Activated T-helper 1 cell treated with Interleukin-2 at 50 U/mL for 16 hours (primary cell): ENCODE measurements at places on chromosomes 6 and 20.

- no peak for DNase-seq
These were observed at the start of gene RBM24 for GRCh38 chr6:17281100-17281496. TSS of gene RBM24 (plus strand) at chr6:17281361. CDS start at chr6:17281582, 221 bp downstream.

DNA sequence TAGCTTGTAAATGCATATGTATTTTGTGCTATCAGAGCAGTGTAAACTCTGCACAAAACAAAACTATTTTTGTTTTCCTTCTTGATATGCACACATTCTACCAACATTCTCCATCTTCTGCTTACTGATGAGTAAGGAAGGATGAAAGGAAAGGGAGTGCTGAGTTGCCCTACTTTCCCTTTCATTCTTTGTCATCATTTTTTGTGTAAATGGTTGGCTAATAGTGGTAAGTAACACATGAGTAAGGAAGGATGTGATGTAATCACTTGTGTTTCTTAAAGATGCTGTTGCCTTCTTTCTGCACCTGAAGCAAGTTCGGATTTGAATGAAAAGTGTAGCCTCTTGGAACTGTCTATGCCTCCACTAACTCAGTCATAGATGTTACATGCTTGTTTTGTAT lies 4.6 kb upstream of the REV3L start:
- DNase-seq = no peak

DNA sequence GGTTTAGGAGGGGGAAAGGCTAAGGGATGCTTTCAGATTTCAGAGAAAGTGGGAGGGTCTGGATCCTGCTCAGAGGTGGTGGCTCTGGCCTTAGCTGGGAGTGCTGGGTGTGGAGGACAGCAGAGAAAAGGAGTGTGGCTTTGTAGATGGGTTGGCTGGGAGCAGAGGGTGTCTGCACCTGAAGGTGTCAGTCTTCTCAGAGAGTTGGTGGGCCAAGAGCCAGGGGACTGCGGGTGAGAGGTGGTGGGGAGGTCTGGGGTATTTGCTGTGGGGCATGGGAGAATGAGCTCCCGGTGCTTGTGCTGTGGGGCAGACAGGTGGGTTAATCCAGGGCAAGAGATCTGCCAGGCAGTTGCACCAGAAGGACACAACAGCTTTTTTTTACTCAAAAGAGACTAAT lies 67.4 kb downstream of the TOX2 start:
- DNase-seq = no peak

DNA sequence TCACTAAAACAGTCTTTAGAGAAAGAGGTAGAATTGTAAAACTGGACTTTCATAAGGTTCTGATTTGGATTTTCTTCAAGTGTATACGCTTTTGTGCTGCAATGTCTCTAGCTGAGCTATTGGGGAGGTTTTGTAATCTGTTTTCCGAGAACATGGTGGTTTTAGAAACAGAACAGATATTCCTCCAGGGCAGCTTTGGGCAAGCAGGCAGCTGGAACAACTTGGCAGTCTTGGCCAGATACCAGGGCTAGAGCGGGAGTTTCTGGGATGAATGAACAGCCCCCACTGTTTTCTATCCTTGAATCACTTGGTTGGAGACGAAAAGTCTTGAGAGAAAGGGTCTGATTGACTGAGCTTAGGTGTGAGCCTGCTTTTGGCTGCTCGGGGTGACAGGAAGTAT lies 17.1 kb upstream of the ARMC2 start:
- DNase-seq = no peak

- no peak for DNase-seq
These were observed 60.0 kb downstream of the TOX2 start for GRCh38 chr20:43974695-43975094.

DNA sequence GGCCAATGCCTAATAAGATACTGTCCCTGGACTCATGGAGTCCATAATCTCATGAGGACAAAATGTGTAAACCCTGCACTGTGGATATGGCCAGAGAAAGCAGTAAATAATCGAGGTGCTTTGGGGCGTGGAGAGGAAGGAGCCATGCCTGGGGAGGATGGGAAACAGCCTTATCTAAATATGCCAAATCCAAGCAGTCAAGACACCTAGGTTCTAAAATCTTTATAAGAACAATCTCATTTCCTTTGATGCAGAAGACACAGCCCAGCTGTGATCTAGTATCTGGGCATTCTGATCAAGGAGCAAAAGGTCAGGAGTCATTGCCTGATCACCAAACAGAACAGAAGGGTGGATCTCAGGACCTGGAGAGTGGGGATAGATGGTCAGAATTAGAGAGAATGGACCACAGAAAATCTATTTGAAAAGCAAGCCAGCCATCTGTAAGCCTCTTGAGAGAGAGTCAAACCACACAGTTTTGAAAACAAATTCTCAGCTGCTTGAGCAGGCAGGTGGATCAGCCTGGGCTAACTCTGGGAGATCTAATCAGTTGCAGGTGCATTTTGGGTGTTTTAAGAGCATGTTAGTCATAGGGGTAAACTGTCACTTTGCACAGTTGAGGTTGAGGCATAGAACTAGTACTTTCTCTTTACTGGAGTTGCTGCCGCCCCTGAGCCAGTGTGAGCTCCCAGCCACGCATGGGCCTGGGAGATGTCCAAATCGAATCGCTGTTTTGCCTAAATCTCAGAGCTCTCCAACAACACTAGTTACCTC lies 130.8 kb upstream of the TNFAIP3 start:
- no peak for DNase-seq

GRCh38 chr6:130675072-130675471 lies 152.1 kb upstream of the SMLR1 start:
- no peak for DNase-seq

- no peak for DNase-seq
These were observed 1111.4 kb upstream of the CITED2 start for GRCh38 chr6:140485740-140486449.

DNA sequence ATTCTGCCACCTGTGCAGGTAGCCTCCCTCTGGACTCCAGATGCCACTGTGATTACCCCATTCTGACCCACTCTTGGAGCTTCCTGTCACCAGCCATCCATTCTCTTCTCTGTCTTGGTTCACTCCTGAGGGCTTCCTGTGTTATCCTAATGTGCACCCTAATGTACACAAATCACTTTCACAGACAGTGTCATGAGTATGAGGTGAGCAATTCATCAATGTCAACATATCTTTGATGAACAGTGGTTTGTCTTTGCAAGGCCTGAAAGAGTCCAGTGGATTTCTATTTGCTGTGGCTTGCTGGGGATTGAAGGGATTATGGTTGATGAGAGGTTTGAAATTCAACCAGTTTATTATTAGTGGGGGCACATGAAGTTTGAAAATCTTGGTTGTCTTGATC lies 63.8 kb upstream of the EEF1E1 start:
- no peak for DNase-seq

DNA sequence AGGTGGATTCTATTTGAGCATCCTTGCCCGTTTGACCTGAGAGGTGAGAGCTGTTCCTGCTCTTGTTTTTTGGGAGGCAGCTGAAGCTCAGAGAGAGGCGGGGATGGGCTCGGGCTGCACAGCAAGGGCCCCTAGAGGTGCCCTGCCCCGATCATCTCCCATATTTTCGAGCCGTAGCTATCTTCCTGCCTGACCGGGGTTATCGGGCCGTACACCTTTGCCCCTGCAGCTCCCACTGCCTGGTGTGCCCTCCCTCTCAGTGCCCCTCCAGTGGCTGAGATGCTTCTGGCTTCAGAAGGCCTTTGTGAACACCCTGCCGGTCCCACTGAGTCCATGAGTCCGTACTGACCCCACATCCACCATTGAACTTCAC lies 6.7 kb downstream of the SRC start:
- DNase-seq = no peak

GRCh38 chr20:33352258-33353012 lies 48.9 kb downstream of the CDK5RAP1 start:
- no peak for DNase-seq

DNA sequence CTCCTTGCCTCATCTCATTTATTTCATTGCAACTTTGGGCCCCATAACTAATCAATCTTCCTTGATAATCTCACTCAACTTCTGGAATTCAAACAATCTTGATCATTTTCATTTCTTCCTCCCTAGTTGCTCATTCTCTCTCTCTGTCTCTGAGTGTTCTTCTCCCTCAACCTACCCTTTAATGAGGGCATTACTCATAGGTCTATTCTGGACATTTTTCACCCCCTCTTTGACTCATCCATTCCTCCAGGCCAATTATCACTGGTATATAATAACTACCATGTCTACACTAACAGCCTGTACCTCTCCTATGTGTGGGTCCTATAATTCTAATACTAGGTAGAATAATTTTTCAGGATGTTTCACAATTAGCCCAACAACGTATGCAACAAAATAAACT lies 78.8 kb downstream of the COL21A1 start:
- no peak for DNase-seq

DNA sequence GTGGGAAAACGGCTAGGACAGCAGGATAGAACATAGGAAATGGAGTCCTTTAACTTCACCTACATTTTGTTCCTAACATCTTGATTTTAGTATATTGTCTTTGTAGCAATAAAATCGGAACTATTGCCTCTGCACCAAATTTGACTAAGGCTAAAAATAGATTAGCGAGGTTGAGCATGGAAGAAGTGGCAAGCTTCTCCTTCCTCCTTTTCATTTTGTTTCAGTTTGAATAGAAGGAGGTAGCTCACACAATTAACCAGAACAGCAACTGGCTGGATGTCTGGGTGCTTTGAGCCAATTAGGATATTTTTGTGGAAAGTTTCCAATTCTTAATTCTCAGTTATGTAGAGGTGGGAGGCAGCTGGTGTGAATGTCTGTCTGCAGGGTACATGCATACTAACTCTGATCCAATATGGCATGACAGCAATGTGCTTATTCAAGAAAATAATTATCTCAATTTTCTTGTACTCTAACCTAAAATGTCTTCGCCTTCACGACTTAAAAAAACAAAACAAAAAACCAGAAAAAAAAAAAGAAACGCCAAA lies 3.1 kb upstream of the HECA start:
- no peak for DNase-seq

GRCh38 chr6:127077886-127078285 lies 40.6 kb upstream of the RSPO3 start:
- no peak for DNase-seq

DNA sequence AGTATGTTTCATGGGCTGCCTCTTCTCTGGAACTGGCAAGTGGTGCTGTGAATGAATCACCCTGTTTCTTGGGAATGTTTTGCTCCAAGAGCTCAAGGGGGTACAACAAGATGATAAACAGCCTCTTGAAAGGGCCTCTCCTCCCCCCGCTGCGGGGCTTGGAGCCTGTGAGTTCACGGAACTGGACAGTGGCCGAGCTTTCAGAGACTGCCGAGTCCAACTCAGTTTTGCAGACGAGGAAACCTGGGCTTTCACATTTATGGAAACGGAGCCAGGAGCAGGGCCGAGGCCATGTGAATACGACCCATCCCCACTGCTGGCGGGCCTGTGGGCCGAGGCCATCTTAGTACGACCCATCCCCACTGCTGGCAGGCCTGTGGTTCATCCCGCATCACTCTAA lies 18.2 kb upstream of the SRC start:
- DNase-seq = no peak

DNA sequence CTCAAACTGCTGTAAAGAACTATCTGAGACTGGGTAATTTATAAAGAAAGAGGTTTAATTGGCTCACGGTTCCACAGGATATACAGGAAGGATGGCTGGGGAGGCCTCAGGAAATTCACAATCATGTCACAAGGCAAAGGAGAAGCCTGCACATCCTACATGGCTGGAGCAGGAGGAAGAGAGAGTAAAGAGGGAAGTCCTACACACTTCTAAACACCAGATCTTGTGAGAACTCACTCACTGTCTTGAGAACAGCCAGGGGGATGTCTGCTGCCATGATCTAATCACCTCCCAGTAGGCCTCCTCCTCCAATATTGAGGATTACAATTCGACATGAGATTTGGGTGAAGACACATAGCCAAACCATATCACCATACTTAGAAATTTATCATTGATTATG lies 1307.0 kb upstream of the GJE1 start:
- no peak for DNase-seq

DNA sequence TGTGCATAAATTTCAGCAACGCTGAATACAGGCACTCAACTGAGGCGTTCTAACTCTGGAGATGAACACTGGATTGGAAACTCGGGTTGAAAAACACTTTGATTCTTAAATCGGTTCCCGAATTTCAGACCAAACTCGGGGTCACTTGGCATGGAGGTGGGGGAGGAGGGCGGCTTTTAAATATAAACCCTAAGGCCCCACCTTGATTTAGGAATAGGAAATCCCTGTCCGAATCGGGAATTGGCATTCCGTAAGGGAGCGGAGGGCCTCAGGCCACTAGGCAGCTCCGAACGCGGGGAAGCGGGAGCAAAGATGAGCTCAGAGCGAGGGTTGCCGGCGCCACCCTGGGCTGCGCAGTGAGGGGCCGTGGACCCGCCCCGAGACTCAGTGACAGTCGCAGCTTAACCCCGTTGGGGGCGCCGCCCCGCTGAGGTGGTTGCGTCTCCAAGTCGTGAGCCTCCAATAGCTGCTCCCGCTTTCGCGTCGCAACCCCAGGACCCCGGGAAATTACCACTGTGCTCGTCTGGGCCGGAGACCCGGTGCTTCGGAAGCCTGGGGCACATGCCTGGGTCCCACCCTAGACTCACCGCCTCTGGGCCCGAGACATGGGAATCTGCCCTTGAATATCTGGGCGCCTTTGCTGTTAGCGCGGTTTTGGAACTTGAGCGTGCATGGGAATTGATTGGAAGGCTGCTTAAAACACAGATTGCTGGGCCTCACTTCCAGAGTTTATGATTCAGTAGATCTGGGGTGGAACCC lies 4.6 kb upstream of the SIM1 start:
- no peak for DNase-seq

- no peak for DNase-seq
These were observed 7.4 kb downstream of the PIM1 start for GRCh38 chr6:37177077-37177934.

- DNase-seq = no peak
These were observed 492.0 kb upstream of the NRSN1 start for GRCh38 chr6:23633996-23634395.

DNA sequence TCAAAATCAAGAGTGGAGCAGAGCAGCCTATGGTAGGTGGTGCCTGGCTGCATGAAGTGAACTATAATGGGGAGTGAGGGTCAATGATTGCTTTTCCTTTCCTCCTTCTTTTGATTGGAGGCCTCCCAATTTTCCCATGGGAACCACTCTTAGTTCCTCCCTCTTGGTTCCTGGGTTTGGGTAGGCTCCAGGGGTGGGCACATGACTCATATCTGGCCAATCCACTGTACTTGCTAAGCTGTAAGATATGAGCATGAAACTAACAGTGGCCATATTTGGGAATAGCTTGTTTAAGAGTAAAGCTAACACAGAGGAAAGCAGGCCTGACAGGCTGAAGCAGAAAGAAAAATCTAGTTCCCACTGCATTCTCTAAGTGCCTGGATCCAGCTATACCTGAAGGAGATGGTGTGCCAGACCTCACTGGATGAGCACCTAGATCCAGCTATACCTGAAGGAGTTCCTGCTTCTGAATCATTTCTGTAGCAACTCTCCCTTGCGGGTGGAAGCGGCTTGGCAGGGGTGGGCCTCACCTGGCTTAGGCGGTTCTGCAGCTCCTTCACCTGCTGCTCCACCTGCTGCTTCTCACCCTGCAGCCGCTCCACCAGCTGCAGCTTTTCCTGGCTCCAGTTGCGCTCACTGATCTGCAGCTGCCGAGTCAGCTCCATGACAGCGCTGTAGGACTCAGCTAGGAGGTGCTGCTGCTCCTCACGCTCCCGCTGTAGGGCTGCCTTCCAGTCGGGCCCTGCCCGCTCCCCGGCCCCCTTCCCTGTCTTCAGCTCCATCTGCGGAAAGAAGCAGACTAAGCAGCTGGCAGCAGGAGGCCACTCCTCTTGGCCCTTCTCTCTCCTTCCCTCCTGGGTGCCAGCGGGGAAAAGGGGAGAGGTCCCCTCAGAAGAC lies 29.0 kb upstream of the DSN1 start:
- DNase-seq = no peak

- no peak for DNase-seq
These were observed 327.8 kb upstream of the ADGRB3 start for GRCh38 chr6:68307301-68307700.

GRCh38 chr6:37314487-37315156 lies 39.2 kb upstream of the RNF8 start:
- DNase-seq = no peak
